ENCODE measurements at places on chromosomes 1 and 21. TPM values are rescaled to one million over a fixed set of nuclear protein-coding genes. Genes with fewer than 3 reads are reported as not detected.

Gene SNIP1
- total RNA-seq = 17.8 TPM

Gene RPE65
- not detected for total RNA-seq

Gene MSH4
- total RNA-seq = not detected

- no peak for DNase-seq
Observed at GRCh38 chr1:151831605-151832004, at the start of gene RORC. Gene RORC (minus strand): TSS chr1:151831802. CDS start chr1:151831764, 38 bp downstream.

- DNase-seq = no peak
Observed at GRCh38 chr1:43766086-43766784, 58.9 kb downstream of the ST3GAL3 start.

- no peak for DNase-seq
Observed at GRCh38 chr1:30848130-30848529, 60.4 kb downstream of the SDC3 start.

DNA sequence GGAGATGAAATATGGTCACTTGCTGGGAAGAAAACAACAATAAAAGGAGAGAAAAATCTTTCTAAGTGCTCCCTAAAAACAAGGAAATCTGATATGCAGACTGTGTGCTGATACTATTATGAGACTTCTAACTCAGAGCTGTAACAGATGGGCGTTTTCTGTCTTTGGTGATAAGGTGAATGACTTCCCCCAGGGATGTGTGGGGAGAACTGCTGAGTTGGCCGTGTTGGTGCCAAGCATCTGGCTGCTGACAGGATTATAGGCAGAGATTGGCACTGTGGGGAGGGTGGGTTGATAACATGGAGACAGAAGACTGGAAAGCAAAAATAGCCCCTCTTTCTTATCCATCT, 438.5 kb upstream of the PLXNA2 start:
- DNase-seq = no peak

Data from HFFc6 (cell line).